ENCODE measurements at places on chromosomes 2 and 18. TPM values are rescaled to one million over a fixed set of nuclear protein-coding genes. Genes with fewer than 3 reads are reported as not detected.

DNA sequence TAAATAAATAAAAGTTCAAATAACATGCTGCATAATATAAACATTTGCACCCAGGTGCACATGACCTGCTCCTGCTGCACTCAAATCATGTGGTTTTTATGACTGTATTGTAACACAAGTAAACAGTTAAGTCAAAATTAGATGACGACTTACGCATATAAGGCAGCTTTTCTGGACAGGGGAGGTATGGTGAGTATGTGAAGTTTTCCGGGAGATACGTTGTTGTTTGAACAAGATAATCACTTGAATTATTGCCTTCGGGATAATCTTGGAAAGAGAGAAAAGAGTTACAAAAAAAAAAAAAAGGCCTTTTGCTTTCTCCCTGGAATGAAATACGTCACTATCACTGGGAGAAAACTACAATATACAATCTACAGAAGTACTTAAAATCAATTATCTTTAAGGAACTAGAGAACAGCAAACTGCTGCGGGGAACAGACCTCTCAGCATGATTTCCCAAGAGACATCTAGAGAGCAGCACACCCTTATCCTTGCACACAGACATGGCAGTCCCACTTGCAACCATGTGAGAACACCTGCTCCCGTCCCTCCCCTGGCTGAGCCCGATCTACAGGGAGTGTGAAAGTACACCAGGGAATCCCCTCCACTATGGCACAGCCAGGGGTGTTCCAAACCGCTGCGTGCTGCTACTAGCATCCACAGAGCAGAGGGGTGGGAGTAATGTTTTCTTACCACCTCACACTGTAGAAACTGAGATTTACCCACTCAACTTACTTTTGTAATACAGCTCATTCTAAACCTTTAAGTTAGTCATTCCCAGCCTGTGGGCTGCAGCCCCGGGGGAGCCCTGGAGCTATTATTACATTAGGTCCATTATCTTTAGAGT lies 26.3 kb downstream of the B4GALT6 start:
- DNase-seq: no peak

DNA sequence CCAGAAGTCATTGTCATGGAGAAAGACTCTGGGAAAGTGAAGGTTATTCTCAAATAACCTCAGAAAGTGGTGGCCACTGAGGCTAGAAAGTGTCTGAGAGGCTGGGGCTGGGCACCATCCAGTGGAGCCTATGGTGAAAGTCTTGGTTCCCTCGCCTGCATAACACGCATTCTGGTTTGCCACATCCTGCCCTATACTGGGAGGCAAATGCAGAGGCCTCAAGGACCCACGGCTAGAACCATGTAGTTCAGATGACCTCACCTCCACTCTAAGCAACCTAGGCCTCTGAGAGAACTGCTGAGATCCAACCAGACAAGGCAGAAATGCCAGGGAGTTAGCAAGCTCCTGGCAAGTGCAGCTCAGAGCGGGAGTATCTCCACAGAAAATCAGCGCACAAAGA lies 5.1 kb downstream of the ITGB6 start:
- DNase-seq: no peak

GRCh38 chr2:65885266-65885665 lies 452.9 kb upstream of the SPRED2 start:
- no peak for DNase-seq

Gene SERPINB12
- total RNA-seq: not detected

Gene ACTG2
- total RNA-seq: 3.7 TPM

GRCh38 chr2:232931636-232932035 lies 61.6 kb downstream of the SNORC start:
- no peak for DNase-seq

DNA sequence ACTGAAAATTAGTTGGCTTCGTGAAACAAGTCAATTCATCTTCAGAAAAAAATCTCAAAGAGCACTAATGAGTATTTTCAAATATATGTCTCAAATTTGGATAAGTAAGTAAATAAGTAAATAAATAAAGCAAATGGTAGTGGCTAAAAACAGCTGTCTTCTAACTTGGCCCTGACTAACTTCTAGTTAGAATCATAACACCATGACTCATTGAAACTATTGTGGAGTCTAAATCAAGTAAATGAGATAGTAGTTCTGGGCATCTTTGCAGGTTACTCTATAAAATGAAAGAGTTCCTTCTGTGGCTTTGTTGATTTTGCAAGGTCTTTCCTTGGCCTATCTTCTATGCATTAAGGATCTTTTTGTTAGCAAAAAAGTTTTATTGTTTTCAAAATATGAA lies 110.7 kb downstream of the SLC8A1 start:
- no peak for DNase-seq

Gene SCYGR4
- total RNA-seq: not detected

- no peak for DNase-seq
Observed at GRCh38 chr18:21203126-21203525, 38.9 kb upstream of the GREB1L start.

DNA sequence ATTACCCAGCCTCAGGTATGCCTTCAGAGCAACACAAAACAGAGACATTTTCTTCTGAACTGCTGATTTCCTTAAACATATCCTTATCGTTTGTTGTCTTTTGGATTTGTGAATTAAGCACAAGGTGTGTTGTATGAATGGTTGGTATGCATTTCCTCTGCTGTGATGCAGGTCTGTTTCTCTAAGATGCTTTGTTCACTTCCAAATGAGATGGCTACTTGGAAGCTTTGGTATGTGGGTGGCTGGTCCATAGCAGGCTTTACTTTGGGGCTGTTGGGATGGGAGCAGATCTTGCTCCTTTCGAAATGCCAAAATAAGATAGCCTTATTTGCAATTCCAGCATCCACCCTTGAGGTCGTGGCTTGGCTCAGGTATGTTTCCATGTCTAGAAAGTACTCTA lies 257.2 kb downstream of the INSIG2 start:
- DNase-seq: no peak

GRCh38 chr2:136086253-136087016 lies 31.5 kb downstream of the CXCR4 start:
- DNase-seq: no peak

DNA sequence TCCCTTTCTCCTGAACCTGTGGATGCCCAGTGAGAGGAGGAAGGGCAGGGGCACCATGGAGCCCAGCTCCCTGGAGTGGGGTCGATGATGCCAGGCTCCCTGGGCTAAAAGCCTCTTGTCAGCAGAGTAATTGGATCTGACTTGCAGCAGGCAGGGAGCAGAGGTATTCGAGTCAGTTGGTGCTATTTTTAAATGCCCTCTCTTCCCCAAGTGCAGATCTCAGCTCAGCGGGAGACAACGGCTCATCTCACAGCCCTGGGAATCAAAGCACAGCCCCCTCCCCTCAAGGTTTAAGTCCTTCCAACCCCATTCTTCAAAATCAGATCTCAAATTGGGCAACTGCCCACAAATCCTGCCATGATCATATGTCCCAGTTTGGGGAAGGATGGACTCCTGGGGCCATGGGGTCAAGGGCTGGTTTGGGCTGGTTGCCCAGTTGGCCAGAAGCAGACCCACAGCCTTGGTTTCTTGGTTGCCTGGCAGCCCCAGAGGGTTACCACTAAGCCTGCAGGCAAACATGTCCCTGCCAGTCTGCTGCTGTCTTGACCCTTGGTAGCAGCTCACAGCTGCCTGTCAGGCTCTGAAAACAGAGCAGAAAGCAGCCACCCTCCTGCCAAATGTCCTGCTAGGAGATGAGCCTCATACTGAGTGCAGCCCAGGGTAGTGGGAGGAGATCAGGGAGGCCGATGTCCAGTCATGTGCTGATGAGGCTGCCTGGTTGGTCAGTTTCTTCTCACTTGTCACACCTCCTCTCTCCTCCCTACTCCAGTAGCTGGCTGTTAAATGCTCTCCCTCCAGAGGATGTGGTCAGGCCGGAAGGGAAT lies 244.9 kb downstream of the LOXHD1 start:
- peak; percentile 62 for DNase-seq

DNA sequence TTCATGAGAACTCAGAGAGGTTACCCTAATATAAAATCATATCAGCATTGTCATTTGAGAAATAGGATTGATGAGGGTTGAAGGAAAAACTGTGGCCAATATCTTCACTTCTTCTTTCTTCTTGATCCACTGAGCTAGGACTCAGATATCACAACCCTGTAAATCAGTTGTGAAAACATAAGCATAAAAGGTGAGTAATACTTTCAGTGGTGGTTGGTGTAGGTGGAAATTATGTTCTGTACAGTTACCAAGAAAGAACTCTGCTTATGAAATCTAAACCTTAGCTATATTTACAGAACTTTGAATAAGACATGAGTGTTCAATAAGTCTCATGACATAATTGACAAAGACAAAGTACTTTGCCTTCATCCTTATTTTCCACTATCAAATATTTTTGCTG lies 56.3 kb downstream of the PAX3 start:
- no peak for DNase-seq

DNA sequence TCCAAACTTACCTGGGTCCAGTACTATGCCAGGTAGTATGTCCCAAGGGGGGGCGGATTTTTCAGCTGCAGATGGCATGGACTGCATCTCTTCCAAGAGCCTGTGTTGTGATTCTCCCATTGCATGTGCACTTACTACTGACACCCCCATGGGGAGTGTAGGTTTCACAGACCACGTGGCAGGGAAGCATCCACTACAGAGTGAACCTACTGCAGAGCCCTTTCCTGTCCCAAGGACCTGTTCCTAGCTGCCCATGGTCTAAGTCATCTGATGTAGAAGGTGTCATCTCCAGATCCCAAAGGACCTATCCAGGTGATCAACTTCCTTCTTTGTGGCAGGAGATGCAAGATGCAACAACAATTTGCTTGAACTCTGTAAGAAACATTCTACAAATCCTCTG lies 9.9 kb upstream of the SULT1C3 start:
- DNase-seq: no peak

Gene ORMDL1
- total RNA-seq: 33.3 TPM

GRCh38 chr2:107305966-107306365 lies 420.0 kb upstream of the ST6GAL2 start:
- no peak for DNase-seq

DNA sequence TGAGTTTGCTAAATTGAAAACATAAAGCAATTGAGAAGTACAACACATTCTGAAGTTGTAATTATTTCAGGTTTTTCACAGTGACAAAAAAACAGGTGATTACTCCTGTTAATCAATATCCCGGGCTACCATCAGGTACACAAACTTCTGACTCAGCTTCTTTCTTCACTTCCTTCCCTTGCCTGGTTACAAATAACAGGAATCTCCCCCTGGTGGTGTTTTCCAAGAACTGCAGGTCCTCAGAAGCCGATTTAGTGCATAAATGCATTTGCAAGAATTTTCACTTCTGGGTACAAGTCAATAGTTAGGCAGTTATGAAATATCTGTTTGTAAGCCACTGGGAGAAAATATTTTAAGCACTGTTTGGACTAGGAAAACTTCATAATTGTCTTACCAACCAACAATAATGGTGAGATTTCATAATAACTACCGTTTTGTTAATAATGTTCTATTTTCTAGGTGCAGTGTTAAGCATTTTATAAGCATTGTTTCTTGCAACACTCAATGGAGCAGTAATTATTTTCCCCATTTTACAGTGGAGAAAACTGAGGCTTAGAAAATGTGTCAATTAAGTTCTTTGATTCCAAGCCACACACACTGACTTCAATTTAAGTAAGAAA lies 12.4 kb upstream of the GMCL1 start:
- DNase-seq: peak; percentile 92

GRCh38 chr2:186503827-186504606 lies 18.0 kb downstream of the ZC3H15 start:
- DNase-seq: no peak

GRCh38 chr2:59236723-59237122 lies 995.6 kb upstream of the FANCL start:
- DNase-seq: no peak

GRCh38 chr2:155054712-155055111 lies 356.2 kb downstream of the KCNJ3 start:
- no peak for DNase-seq

- no peak for DNase-seq
Observed at GRCh38 chr2:40254611-40255010, 197.3 kb downstream of the SLC8A1 start.

Gene NEU4
- total RNA-seq: not detected

Gene SNORC
- total RNA-seq: 0.30 TPM

DNA sequence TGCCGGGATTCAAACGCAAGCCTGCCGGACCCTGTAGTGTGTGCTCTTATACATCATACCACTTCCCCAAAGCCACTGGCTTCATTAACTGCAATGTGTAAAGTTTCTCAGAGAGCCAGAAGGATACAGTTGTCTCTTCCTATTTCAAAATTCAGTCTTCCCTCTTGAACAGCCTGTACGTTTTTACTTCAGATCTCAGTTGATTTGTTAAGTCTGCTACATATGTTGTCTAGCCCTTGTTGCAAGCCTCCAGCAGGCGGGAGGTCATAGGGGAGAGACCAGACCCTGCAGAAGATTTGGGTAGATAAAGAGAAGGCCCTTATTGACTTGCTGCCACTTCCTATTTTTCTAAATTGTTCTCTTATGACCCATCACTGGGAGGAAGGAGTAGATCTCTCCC lies 56.2 kb downstream of the ARHGEF33 start:
- DNase-seq: no peak

Gene IL1F10
- not detected for total RNA-seq

Gene RFTN2
- 11.6 TPM for total RNA-seq

Gene GTF2A1L
- 5.1 TPM for total RNA-seq

DNA sequence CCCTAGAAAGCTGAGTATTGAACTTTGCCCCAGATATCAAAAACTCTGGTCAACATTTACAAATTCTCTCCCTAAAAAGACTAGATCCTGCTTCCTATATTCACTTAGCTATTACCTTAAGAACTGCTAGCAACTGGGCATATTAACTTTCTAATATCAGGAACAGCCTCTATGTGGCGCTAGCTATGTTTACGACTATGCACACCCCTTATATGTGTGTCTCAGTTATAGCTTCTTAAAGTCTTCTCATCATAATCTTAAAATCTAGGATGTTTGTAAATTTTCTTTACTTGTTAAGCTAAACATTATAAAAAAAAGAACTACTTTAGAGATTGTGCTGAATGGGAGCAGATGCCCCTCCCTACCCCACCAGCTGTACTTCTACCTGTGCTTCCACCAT lies 1.7 kb upstream of the STAMBP start:
- DNase-seq: no peak

GRCh38 chr2:237923481-237924163 lies 43.2 kb upstream of the UBE2F start:
- no peak for DNase-seq

Data from right atrium auricular region (tissue), 2 donors.